ENCODE measurements at places on chromosomes 13 and 19.
A peak's percentile ranks its signal among the peaks of the same experiment; 100 is the strongest.

DNA sequence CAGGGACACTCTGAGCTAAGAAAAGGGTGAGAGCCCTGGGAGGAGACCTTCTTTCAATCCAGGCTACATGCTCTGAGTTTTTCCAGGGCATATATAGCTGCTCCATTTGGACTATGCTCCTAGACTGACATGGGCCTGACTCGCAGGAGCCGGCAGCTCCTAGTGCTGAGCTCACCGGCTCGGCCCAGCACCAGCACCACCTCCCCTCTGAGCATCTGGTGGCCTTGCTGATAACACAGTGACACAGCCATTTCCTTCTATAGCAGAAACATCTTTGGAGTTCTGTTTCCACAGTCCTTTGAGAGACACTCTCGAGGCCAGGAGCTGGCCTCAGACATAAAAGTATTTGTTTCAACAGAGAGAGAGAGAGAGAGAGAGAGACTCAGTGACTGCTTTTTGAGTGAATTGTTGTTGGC lies 184.9 kb downstream of the TM9SF2 start:
- DNase-seq, result no peak

GRCh38 chr13:102231479-102231878 lies 170.4 kb downstream of the FGF14 start:
- DNase-seq, result no peak

- no peak for DNase-seq
Observed at GRCh38 chr19:11265785-11266236, 3.5 kb upstream of the DOCK6 start.

GRCh38 chr13:52787235-52787634 lies 47.6 kb upstream of the CNMD start:
- DNase-seq, result no peak

DNA sequence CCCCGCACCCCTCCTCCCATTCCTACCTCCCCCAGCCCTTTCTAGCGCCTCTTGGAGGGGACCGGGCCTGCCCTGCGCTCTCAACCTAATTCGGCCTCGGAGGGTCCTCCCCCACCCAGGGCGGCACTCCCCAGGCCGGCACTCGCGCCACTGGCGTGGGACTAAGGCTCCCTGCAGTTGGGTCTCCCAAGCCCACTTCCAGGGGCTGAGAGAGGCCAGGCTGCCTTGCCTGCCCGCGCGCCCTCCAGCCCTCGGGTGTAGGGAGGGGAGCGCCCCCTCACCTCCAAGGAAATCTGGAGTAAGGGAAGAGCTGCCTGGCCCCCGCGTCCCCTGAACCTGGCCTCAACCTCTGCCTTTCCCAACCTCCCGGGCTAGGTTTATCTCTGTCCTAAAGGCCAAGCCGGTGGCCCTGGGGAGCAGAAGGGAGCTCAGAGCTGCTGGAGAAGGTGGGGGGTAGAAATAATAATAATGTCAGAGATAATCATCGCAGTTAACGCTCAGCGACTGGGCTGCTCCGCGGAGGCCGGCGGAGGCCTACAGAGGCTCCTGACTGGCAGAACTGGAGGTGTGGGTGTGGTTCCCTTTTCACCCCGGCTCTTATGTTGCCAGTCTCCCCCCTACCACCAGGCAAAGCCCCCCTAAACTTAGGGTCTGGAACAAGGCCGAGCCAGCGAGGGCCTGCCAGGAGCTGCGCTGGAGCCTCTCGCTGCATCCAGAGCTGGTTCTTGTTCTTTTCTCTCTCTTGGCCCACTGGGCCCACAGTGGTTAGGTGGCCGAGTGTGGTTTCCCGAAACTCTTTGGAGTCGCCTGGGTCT lies 9.6 kb downstream of the ZIC2 start:
- peak; percentile 51 for DNase-seq

- DNase-seq, result peak; percentile 67
Observed at GRCh38 chr19:4369109-4369887, 25.9 kb downstream of the MPND start.

- no peak for DNase-seq
Observed at GRCh38 chr13:78133511-78133910, 214.9 kb upstream of the EDNRB start.

- no peak for DNase-seq
Observed at GRCh38 chr19:11379857-11380350, 4.2 kb downstream of the EPOR start.

DNA sequence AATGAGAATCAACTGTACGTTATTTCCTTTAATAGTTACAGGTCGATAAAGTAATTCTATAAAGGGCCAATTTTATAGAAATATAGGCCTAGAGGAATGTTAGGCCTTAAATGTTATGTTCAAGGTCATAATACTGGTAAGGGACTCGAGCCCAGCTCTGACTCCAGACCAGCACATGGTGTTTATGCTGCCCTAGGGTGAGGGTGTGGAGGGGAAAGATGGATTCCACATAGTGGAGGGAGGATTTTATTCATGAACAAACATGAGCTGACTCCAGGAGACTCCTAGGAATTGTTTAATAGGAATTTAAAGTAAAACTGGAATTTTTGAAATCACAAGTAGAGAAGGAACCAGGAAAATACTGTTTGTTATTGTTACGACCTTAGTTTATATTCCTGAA lies 139.9 kb downstream of the LACC1 start:
- DNase-seq, result no peak

GRCh38 chr19:37563518-37563917 lies 31.1 kb downstream of the ZNF571 start:
- no peak for DNase-seq

Data from right kidney (tissue), 9 donors.